ENCODE measurements at places on chromosomes 13 and 19.

DNA sequence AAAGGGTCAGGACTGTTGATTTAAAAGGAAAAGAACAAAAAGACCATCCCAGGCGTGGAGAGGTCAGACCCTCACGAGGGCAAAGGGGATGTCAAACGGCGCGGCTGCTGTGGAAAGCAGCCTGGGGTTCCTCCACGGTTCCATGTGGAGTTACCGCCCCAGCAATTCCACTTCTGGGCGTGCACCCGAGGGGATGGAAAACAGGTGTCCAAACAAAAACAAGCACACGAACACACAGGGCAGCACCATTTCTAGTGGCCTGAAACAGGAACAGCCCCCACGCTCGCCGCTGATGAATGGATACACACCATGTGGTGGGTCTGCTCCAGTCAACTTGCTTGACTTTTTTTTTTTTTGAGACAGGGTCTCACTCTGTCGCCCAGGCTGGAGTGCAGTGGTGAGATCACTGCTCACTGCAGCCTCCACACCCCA lies 11.2 kb downstream of the AP3D1 start:
- no peak for DNase-seq

- no peak for DNase-seq
These were observed 341.1 kb downstream of the ENOX1 start for GRCh38 chr13:43445668-43446067.

DNA sequence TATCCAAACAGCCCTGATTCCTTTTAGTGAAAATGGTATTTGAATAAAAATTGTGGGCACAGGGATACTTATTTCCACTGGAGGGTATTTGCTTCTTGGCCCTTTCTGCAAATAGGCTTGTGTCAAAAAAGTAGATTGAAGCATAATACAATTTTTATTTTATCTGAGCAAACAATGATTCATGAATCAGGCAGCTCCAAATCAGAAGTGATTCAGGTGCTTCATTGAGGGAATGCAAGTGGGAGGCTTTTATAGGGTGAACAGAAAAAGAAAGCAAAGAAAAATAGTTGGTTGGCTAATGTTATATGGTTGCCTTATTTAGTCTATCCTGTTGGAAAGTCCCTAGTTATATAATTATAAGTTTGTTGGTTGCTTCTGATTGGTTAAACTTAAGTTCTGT lies 117.9 kb downstream of the ITGBL1 start:
- DNase-seq: no peak

DNA sequence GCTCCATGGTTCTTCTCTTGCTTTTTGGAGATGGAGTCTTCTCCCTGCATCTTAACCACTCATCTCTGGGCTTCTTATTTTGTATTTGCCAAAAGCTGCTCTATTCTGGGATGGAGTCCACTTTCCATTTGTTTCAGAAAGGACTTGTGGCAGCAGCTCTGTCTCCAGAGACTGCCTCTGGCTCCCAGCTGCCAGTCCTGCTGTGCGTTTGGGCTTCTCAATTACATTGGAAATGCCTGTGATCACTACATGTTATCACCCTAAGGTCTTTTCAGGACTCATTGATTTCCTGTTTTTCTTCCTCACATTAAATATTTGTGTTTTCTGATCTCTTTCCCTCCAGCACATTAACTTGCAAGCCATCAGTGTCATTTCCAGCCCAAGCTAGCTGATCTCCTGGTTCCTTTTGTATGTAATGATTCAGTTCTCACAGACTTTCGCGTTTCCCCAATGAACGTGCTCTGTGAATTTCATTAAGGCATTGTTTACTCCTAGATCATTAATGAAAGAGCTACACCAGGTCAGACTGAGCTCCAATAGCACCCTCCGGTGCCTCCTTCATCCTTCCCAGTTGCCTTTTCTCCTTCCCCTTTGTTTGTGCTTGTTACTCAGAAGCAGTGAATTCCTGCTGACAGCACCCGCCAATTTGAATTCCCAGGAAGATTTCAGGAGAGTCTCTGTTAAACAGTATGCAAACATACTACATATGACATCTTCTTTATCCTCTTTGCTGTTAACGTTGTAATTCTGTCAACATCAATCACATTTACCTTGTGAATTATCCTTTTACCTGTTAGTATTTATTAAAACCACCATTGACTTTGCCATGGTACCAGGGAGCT lies 3.0 kb downstream of the CBY2 start:
- DNase-seq: no peak

DNA sequence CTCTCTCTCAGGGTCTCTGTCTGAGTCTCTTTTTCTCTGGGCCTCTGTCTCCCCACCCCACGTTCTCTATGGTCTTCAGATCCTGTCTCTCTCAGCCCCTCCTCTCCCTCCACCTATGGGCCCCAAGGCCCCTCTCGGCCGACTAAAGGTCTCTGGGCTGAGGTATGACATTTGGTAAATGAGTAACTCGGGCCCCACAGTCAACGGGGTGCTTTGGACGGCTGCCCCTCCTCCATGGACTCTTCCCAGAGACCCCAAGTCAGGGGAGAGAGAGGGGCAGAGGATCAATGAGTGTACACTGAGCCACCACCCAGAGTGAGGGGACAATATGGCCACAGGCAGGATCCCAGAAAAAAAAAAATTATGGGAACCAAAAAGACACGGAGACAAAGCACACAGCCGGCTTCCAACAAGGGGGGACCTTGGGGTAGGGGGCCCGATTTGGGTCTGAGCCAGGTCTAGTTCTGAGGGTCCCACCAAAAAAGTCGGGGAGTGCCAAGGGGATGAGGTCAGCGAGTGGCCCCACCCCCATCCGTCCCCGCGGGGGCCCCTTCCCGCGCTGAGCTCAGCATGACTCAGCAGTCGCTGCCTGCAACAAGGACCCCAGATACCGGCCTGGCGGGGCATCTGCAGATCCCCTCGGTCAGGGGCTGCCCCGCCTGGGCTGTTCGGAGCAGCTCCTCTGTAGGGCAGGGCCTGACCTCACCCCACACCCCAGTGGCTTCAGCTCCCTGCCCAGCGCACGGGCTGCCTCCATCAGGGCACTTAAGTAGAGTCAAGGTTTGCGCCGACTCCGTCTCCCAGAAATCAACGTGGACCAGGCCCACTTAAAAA lies 1.5 kb upstream of the FTL start:
- no peak for DNase-seq

- no peak for DNase-seq
These were observed 27.3 kb downstream of the SHISA2 start for GRCh38 chr13:26024558-26024957.

Measured in iPS DF 6.9 (cell line).